HCT116 (cell line): ENCODE measurements at places on chromosomes 6 and 20.

- DNase-seq: no peak
Observed at GRCh38 chr20:44817143-44817910, 7.0 kb upstream of the RIMS4 start.

- no peak for DNase-seq
Observed at GRCh38 chr20:43682446-43682845, 15.5 kb downstream of the MYBL2 start.

DNA sequence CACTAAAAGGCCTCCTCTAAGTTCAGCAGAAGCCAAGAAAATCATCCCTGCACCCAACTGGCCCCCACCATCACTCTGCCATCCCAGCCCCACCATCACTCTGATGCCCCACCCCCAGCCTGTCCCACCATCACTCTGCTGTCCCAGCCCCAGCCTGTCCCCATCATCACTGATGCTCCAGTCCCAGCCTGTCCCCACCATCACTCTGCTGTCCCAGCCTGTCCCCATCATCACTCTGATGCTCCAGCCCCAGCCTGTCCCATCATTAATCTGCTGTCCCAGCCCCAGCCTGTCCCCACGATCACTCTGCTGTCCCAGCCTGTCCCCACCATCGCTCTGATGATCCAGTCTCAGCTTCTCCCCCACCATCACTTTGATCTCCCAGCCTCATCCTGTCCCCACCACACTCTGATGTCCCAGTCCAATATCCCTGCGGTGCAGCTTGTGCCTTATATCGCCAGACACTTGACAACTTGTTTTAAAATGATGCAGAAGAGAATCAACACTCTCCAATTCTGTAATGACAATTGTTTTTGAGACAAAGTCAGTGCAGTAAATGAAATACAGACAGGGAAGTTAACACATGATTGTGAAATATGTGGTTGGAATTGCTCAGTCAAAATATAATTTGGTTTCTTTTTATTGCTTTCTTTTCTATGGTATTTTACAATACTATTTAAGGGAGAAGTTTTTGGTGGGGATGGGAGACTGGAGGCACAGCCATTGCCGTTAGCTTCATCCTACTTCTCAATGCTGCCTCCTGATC, 100.8 kb downstream of the TNFAIP3 start:
- DNase-seq: no peak

DNA sequence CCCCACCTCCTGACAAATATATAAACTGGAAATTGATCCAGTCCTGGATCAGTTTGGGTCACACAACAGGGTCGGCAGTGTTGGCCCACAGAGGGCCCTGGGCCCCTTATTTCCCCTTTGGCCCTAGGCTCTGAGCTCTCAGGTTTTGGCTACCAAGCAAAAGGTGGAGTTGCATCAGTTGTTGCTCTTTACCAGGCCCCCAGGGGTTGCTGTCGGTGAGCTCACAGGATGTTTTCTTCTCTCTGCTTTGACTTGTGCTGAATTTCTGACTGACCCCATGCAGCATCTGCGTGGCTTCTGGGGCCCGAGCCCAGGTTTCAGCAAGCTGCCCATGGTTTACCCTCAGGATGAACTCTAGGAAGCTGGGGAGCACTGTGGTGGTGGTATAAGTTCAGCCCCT, 44.6 kb downstream of the PPARD start:
- no peak for DNase-seq

DNA sequence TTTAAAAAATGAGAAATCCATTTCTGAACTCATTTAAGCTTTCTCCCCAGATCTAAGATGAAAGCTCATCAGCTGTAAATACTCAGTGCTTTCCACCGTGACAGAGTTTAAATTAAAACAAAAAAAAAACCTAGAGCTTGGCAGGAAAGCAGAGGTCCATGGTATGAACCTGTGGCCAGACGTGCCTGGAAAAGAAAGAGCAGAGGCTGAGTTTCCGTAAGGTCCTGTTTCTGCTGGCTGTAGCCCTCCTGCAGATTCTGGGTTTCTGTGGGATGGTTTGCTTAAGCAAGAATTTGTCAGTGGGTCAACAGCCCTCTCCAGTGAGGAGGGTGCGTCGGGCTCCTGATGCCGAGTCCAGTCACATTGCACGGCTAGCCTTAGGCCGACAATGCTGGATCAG, 383.2 kb downstream of the SAMD5 start:
- no peak for DNase-seq
